CD4-positive, alpha-beta T cell (primary cell): ENCODE measurements at places on chromosomes 11 and 22.

- no peak overlapping the region for H3K4me3 ChIP-seq
- H3K27me3 ChIP-seq: no peaks in the 10 kb centered on the region
- no peaks in the 10 kb centered on the region for H3K36me3 ChIP-seq
- no peak overlapping the region for H3K27ac ChIP-seq
- H3K4me1 ChIP-seq: peaks cover 6% of the 10 kb centered on the region
Observed at GRCh38 chr11:2207773-2208621, 36.4 kb upstream of the TH start.

- peaks cover 33% of the 10 kb centered on the region for H3K4me1 ChIP-seq
- H3K27ac ChIP-seq: no peak within 1 kb of the TSS
- H3K36me3 ChIP-seq: no peaks in the 10 kb centered on the region
- peak within 1 kb of the TSS; percentile 61 for H3K4me3 ChIP-seq
- peak; percentile 11 for DNase-seq
Observed at GRCh38 chr22:30606455-30607299, at the start of gene TCN2. Gene TCN2 (plus strand): TSS chr22:30607174. CDS start chr22:30607332, 158 bp downstream.

DNA sequence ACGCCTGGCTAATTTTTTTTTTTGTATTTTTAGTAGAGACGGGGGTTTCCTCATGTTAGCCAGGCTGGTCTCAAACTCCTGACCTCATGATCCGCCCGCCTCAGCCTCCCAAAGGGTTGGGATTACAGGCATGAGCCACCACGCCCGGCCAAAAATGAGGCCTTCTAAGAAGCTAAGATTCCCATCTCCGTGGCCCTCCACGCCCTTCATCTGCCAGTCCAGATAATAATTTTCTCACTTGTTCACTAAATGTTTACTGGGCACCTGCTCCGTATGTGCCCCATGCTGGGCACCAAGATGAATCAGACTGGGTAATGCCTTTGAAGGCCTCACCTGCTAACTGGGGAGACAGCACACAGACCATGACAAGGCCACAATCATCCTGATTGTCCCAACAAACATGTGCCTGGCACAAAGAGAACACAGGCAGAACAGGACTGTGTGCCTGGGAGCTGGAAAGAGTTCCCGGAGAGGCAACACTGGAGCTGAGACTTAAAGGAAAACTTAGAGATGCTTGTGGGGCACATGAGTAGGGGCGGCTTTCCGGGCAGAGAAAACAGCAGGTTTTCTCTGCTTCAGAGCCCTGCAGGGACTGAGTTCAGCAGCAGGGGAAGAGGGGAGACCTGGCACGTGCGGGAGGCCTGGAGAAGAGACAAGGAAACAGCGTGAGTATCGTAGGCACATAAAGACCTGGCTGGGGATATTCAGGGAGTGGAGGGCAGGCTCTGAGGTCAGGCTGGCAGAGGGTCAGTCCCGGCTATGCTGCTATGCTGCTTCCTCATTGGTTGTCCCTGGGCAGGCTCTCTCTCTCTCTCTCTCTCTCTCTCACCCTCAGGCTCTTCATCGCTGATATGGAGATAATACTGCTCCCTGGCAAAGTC is 2.4 kb downstream of the KIAA0930 start:
- peaks cover 47% of the 10 kb centered on the region for H3K4me1 ChIP-seq
- H3K27ac ChIP-seq: no peak overlapping the region
- H3K4me3 ChIP-seq: no peak overlapping the region
- DNase-seq: no peak

DNA sequence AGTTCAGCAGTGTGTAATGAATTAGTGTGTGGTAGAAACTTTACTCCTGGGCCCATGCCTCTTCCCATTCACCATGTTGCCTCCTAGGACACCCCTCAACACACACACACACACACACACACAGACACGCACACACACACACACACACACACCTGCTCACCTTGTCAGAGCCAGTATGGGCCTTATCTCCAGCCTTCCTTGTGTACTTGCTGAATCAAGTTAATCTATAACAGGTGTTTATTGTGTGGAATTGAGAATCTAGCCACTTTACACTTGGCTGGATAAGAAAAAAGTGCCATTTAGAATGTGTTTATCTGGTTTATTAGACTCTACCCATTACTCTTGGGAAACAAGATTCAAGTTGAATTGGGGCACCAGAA is 14.5 kb upstream of the ZDHHC13 start:
- no peaks in the 10 kb centered on the region for H3K4me1 ChIP-seq
- no peak overlapping the region for H3K4me3 ChIP-seq
- no peak overlapping the region for H3K27ac ChIP-seq
- no peak for DNase-seq

DNA sequence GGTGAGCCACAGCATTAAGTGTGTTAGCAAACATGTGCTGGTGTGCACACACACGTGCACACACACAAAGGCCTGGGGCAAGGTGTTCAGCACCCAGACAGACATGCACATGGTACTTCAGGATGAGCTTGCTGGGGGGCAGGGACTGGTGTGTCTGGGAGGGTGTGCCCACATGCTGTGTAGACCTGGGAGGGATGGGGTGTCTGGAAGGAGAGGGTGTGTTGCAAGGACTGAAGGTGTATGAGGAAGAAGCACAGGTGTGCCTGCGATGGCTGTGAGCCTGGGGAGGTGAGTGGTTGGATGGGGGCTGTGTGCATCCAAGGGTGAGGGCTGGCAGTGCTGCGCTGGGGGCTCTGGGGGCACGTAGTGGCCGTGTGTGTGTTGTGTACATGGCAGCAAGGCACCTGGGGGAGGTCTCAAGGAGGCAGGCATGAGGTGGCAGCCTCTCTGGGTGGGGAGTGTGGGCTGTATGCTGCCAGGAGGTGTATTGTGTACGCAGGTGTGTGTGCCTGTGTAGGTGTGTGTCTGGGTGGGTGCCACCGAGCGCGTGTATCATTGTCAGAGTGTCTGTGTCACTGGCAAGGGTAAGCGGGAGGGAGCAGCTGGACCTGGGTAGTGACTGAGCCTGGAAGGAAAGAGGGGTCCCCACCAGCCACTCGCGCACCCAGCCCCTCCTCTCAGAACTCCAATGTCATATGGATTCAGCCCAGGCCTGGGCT is 2.2 kb downstream of the NRXN2 start:
- DNase-seq: peak; percentile 28
- no peak overlapping the region for H3K4me3 ChIP-seq

DNA sequence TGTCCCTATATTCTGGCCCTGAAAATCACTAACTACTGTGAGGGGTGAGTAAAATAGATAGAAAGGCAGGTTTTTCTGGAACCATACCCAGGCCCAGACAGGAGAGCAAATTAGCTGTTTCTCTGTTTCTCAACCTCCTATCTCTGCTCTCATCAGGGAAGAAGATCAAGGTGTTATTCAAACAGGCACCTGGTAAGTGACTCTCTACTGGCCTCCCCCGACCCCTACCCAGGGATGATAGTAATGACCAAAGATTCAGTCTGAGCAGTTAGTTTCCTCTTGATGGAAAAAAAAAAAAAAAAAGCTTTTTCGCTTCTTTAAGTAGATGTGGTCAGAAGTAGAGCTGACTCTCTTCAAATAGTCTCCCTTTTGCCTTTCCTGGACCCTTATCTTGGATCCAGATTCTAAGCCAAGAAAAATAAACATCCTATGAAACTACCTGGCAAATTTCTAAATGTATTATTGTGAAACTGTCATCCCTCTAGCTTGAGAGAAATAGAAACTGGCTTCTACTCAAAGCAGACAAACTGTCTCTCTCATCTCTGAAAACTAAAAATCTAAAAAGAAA is 9.9 kb downstream of the LRRC4C start:
- no peaks in the 10 kb centered on the region for H3K36me3 ChIP-seq
- H3K4me1 ChIP-seq: no peaks in the 10 kb centered on the region
- no peak for DNase-seq
- no peak overlapping the region for H3K4me3 ChIP-seq
- no peak overlapping the region for H3K27ac ChIP-seq

DNA sequence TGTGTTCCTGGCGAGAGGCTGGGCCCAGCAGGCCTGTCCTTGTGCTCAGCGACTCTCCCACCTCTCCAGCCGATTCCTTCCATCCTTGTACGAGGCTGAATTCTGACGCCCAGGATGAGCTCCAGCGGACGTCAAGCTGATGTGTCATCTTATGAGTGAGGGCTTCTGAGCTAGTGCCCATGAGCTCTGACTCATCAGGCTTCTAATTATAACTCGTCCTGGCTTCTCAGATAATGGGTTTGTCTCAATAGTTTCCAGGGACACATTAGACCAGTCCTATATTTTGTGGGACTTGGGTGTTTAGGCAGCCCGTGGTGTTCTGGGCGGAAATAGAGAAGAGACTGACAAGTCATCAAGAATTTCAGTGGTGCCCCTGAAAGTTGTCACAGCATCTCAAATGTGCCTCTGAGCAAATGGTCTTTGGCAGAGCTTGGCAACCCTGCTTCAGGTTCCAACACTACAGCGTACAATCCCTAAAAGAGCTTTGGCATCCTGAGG is 108.2 kb upstream of the CD44 start:
- H3K27me3 ChIP-seq: no peaks in the 10 kb centered on the region
- H3K36me3 ChIP-seq: no peaks in the 10 kb centered on the region
- H3K27ac ChIP-seq: no peak overlapping the region
- H3K4me3 ChIP-seq: no peak overlapping the region
- DNase-seq: peak; percentile 50
- H3K4me1 ChIP-seq: peaks cover 26% of the 10 kb centered on the region

GRCh38 chr11:1513326-1514296 is 27.0 kb upstream of the MOB2 start:
- peaks cover 14% of the 10 kb centered on the region for H3K36me3 ChIP-seq
- no peaks in the 10 kb centered on the region for H3K27me3 ChIP-seq
- DNase-seq: no peak
- no peak overlapping the region for H3K4me3 ChIP-seq
- H3K27ac ChIP-seq: no peak overlapping the region

DNA sequence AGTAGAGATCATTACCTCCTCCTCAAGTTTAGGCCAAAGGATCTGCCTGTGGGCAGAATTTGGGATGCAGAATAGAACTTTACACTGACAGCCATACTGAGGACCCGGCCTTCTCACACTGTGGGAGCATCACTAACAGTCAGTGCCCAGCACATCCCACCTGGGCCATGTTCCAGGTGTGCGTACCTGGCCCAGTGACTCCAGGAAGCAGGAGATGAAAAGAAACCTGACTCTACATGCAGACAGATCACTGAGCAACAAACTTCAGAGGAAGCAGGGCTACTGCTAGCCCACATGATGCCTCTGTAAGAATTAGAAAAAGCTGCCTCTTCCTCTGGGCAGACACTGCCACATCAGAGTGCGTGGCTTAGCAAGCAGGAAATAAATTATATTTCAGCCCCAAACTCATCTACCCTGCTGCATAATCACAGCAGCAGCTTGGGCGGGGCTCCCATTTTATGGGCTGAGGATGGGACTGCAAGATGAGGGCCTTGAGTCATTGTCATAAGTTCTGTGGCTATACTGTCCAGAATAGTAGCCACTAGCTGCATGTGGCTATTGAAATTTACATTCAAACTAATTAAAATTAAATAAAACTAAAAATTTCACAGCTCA is 6.0 kb upstream of the LMO2 start:
- H3K27ac ChIP-seq: no peak overlapping the region
- peaks cover 23% of the 10 kb centered on the region for H3K27me3 ChIP-seq
- H3K4me1 ChIP-seq: peaks cover 29% of the 10 kb centered on the region
- H3K36me3 ChIP-seq: no peaks in the 10 kb centered on the region
- H3K4me3 ChIP-seq: no peak overlapping the region

GRCh38 chr11:126029237-126029636 is 33.4 kb downstream of the CDON start:
- no peaks in the 10 kb centered on the region for H3K36me3 ChIP-seq
- H3K4me1 ChIP-seq: no peaks in the 10 kb centered on the region
- H3K27ac ChIP-seq: no peak overlapping the region
- DNase-seq: no peak
- H3K4me3 ChIP-seq: no peak overlapping the region

DNA sequence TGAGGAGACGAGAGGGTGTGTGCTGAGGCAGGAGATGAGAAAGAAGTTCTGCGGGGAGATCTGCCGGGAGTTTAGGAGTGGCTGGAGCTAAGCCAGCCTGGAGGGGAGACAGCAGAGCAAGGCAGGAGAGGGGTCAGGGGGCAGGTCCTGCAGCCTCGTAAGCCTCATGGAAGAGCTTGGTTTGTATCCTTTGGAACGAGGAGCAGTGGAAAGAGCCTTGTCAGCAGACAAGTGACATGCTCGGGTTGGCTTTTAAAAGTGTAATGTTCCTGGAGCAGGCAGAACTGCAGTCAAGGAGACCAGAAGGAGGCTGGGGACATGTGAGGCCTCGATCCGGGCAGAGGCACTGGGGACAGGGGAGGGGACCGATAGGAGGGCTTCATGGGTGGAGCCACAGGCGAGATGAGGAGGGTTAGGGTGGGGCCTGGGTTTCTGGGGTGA is 21.4 kb upstream of the TUB start:
- no peak overlapping the region for H3K4me3 ChIP-seq
- no peaks in the 10 kb centered on the region for H3K4me1 ChIP-seq
- no peaks in the 10 kb centered on the region for H3K36me3 ChIP-seq
- H3K27ac ChIP-seq: no peak overlapping the region
- H3K27me3 ChIP-seq: no peaks in the 10 kb centered on the region

DNA sequence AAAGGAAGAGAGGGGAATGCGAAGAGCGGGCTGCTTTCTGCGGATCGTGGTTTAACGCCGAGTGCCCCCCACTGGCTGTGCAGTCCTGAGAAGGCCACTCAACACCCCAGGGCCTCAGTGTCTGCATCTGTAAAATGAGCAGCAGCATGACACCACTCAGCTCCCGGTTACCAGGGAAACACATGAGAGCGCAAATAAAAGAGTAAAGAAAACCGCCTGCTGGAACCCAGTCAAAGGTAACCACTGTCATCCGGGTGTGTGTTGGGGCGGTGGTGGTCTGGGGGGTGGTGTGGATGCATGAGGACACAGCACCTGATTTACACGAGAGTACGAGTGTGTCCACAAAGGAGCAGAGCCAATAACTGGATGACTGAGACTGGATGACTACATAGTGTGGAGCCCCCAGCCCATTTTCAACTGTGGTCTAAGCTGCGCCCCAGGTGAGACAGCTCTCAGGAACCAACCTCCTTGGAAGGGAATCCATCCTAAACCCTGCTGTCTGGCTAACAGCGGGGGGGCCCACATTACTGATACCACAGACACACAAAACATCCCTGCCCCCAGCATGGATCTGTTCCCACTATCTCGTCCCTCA is 5.7 kb downstream of the CELSR1 start:
- H3K4me3 ChIP-seq: no peak overlapping the region
- H3K27ac ChIP-seq: no peak overlapping the region
- no peaks in the 10 kb centered on the region for H3K36me3 ChIP-seq
- no peaks in the 10 kb centered on the region for H3K4me1 ChIP-seq
